ENCODE measurements at places on chromosomes 16 and 17.
A peak's percentile ranks its signal among the peaks of the same experiment; 100 is the strongest.

- no peak for DNase-seq
These were observed 3.0 kb downstream of the TMEM132E start for GRCh38 chr17:34582185-34582900.

GRCh38 chr16:57537194-57537505, 779 bp upstream of the CCDC102A start:
- no peak for DNase-seq

DNA sequence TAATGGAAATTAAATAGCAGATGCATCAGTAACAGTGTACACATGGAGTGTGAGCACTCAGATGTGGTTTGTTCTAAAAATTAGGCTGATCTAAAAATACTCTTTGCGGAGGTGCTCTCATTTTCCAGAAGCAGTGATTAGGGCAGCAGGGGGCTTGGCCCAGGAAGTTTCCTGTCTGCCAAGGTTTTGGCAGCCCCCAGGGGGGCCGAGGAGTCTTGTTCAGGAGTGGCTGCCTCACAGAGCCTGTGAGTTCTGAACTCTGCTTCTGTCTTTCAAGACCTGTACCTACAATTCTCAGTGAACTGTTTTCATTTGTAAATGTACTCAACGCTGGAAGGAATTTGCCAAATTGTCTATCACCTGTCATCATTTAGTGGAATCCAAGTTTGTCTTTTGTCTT, 388.4 kb upstream of the CDH11 start:
- DNase-seq, result no peak

DNA sequence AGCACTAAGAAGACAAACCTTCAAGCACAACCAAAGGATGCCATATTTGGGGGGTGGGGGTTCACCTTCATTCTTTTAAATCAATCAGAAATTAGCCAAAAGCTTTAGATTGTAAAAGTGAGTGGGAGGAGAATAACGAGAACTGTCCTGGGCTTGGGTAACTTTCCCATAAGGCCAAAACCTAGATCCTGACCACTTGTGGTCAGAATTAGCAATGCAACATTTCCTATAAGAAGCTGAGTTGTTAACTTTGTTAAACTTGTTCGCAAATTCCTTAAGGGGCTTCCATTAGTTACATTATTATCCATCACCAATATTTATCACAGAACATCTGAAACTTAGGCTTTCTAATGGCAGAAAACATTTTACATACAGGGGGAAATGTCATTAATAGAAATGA, 25.1 kb downstream of the STAT5B start:
- DNase-seq, result peak; percentile 66

DNA sequence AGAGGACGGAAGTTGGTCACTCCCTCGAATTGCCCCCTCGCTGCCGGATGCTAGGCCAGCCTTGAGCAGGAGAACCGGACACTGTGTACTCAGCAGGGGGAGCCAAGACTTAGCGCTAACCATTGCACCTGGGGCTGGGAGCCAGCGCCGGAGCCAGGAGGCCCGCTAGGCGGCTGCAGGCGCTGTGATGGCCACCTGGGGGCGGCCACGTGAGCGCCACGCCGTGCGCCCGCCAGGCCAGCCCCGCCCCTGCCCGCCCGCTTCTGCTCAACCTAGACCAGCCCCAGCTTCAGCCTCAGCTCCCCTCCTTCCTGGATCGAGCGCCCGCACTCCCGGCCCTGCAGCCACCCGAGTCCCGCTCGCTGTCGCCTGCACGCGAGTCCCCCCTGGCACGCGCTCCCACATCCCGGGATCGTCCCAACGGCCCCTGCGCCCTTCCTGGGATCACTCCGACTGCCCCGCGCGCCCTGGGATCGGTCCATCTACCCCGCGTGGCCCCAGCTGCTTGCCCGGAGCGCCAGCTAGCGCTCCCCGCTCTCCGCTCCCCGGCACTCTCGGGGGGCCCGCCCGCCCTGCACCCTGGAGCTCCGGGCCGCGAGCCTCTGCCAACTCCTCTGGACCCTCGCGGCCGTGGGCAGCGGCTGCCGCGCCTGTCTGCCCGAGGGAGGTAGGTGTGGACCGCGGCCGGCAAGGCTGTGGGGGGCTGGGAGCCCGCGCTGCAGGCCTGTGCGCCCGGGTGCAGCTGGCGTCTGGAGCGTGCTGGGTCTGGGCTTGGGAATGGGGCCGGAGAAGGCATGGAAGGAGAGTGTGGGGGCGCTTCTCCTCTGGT, at the start of gene EEF2K:
Gene EEF2K (plus strand): TSS at position 266 of the 829 bp plus-strand sequence. CDS start 19,452 bp downstream, outside the sequence.
- DNase-seq, result peak; percentile 90

DNA sequence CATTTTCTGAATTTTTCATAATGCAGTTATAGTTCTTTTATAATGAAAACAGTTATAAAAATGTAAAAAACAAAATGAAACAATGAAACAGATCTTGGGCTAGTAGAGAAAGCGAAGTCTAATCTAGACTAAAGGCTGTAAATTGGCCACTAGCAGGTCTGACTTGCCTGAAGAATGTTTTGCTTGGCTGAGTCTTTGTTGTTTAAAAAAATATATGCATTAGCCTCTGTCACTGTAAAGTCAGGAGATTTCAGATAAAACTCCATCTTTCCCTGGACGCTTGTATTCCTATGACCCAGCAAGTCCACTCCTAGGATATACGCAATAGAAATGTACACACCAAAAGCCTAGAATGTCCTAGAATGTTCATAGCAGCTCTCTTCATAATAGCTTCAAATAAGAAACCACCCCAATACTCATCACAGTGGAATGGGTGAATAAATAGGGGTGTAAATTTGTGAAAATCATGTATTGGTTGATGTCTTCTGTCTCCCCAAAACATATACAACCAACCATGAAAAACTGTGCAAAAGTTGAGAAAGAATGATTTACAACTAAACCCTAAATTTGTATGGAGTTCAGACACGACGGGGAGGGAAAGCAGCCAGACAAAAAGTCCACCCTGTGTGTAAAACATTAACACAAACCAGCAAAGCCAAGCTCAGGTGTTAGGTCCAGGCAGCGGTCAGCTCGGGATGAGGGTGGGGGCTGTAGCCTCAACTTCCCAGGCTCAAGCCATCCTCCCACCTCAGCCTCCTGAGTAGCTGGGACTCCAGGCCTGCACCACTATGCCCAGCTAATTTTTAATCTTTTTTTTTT, 37.7 kb upstream of the MEAK7 start:
- no peak for DNase-seq

- DNase-seq, result peak; percentile 25
These were observed 53.3 kb downstream of the RNF112 start for GRCh38 chr17:19464031-19465026.

DNA sequence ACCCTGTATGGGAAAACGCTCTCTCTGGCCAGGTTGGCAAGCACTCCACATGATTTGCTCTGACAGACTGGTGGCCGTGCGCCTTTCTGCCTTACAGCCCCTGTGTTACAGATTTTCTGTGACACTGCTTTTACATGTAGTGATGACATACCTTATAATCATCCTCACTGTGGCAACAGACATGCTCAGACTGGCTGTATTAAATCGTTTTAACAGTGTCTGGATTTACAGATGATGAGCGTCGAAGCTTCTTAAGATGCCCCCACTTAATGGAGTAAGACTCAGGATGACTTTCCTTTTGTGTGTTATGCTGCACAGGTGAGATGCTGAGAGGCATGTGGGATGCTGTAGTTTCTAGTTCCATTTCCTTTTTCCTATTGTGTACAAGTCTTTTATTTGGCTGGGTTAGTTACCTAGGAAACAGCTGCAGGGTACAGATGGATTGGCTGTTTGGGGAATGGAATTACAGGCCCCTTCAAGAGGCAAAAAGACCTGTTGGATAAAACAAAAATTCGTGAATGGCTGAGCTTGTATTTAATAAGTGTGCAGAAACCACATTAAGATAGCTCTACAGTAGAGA, 20.9 kb upstream of the VWA3A start:
- DNase-seq, result no peak

- DNase-seq, result no peak
These were observed 116.7 kb downstream of the CACNG3 start for GRCh38 chr16:24372824-24373223.

GRCh38 chr16:81779536-81780320, 637 bp downstream of the PLCG2 start:
- DNase-seq, result peak; percentile 68

- DNase-seq, result peak; percentile 54
These were observed 621 bp downstream of the CEP95 start for GRCh38 chr17:64507413-64507782.

DNA sequence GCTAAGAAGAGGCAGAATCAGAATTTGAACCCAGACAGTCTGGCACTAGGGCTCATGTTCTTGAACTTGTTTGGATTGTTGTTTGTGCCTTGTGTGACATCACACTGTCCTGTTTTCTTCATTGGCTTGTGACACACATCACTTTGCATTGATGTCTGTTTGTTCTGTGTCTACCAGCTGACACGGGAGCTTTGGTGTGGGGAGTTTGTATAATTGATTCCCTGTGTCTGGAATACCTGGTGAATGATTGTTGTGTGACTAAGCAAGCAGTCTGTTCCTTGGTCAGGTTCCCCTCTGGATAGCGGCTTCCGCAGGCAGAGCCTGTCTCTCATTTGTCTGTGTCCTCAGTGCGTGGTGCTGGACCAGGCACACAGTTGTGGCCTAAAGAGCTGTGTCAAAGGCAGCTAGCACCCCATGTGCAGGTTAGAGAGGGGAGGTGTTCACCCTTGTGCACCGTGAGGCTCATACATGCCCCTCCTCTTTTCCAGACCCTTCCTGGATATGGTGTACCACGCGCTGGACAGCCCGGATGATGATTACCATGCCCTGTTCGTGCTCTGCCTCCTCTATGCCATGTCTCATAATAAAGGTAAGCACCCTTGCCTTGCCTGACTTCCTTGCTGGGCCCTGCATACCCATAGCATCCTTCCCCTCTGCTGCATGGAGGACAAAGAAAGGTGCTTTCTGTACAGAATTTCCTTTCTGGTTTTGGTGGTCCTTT, 80.1 kb downstream of the CLEC16A start:
- no peak for DNase-seq

- no peak for DNase-seq
These were observed 168.8 kb downstream of the C16orf78 start for GRCh38 chr16:49542391-49542891.

DNA sequence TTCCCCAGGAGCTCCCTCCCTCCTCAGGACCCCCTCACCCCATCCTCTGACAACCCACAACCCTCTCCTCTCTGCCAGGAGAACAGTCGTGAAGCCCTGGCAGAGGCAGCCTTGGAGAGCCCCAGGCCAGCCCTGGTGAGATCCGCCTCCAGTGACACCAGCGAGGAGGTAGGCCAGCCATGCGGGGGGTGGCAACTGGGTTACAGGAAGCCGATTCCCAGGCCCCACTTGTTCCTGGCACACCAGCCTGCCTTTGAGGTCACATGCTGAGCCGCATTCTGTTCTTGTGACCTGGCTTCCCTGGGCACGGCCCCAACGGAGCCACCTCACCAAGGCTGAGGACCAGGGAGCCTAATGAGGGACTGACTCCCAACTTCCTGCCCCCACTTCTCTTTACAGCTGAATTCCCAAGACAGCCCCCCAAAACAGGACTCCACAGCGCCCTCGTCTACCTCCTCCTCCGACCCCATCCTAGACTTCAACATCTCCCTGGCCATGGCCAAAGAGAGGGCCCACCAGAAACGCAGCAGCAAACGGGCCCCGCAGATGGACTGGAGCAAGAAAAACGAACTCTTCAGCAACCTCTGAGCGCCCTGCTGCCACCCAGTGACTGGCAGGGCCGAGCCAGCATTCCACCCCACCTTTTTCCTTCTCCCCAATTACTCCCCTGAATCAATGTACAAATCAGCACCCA, 7.9 kb downstream of the NAT9 start:
- DNase-seq, result no peak

GRCh38 chr16:81384006-81384405, 60.6 kb upstream of the CMIP start:
- no peak for DNase-seq

DNA sequence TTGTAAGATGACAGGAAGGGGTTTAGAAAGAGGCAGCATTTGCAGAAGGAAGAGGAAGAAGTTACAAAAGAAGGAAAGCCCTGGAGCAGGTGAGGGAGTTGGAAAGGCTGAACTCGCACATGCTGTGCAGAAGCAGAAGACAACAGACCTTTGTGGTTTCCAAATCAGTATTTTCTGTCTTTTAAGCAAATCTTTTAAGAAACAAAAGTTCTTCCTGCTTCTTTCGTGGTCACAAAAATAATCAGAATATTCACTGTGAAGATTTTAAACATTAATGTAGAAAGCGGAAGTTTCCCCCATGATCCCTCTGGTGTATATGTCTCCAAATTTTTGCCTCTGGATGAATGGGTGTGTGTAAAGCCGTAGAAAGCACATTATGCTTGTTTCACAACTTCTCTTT, 25.8 kb downstream of the ZNRF1 start:
- DNase-seq, result peak; percentile 67

DNA sequence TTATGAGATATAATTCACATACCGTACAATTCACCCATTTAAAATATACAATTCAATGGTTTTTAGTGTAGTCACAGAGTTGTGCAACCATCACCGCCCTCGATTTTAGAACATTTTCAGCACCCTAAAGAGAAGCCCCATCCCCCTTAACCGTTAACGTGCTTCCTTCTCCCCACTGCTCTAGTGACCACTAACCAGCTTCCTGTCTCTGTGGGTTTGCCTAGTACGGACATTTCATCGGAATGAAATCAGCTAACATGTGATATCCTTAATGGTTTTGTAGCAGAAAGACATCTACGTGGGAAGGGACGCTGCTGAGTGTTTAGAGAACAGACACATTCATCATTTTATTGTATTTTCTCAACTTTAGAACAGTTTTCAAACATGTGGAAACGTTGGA, 80.8 kb upstream of the HSBP1 start:
- DNase-seq, result peak; percentile 49

GRCh38 chr17:143785-144281, 6.5 kb downstream of the SCGB1C2 start:
- DNase-seq, result peak; percentile 81

DNA sequence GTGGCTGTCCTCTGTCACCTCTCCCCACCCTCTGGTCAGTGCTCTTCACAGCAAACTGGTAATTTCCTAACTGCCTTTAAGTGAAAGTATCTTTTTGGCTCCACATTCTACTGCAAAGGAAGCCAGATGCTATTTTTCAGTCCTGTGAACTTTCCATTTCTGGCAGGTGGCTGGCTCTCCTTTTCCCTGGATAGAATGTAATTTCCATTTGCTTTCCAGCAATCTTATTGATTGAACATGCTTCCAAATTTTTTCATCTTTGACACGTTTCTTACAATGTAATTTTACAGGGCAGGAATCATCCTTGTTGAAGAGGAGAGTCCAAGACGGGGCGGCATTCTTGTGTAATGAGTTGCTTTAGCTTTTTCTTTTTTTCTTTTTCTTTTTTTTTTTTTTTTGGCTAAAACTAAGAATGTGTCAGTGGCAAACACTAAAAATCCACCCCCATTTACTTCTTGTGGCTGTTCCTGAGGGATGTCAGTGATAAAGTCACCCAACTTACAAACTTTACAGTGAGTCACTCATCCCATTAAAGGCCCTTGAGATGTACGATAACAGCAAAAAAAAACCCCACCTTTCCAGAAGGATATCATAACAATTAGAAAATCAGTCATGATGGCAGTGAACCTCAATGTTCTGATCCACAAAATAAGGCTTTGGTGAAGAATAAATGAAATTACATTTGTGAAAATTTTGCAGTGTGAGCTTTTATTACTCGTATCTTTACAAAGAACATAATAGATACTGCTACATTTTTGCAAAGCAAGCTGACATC, 29.4 kb upstream of the PRKCA start:
- DNase-seq, result no peak

- DNase-seq, result peak; percentile 84
These were observed 12.4 kb upstream of the GUCY2D start for GRCh38 chr17:7989781-7990655.

- no peak for DNase-seq
These were observed 22.3 kb downstream of the MAP3K14 start for GRCh38 chr17:45294506-45294905.

All from suppressor macrophage treated with lipopolysaccharide for 4 hours (primary cell).